Activated effector memory CD4-positive, alpha-beta T cell treated with anti-CD3 and anti-CD28 coated beads, Interleukin-2, amount 50 U/mL, for 16 hours (primary cell): ENCODE measurements at places on chromosomes 16 and 17.

DNA sequence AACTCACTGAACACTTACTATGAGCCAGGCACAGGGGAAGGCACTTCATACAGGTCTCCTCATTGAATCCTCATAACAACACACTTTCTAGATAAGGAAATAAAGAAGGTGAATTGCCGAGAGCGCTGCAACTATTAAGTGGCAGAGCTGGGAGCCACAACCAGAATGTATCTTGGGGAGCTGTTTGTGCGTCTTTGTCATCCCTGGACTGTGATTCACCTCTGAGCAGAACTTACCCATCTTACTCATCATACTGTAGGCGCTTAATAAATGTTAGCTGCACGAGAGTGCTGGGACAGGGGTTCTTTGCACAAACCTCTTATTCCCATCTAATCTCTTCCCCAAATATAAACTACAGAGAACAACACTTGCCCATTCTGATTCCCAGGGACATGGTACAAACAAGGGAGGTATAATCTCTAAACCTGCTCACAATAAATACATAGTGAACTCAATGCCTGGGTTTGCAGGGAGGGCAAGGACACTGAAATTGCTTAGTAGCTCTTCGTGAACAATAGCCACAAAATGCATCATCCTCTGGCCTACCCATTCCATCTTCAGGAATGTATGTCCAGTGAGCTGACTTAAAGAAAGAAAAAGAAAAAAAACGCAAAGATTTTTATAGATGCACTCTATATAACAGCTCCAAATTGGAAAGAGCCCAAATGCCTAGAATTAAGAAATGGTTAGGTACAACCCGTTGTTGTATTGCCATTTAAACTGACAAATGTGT is 43.0 kb downstream of the MYO18A start:
- DNase-seq, result peak; percentile 69

- DNase-seq, result no peak
Measured at GRCh38 chr17:74758848-74759168, 10.4 kb downstream of the NHERF1 start.

DNA sequence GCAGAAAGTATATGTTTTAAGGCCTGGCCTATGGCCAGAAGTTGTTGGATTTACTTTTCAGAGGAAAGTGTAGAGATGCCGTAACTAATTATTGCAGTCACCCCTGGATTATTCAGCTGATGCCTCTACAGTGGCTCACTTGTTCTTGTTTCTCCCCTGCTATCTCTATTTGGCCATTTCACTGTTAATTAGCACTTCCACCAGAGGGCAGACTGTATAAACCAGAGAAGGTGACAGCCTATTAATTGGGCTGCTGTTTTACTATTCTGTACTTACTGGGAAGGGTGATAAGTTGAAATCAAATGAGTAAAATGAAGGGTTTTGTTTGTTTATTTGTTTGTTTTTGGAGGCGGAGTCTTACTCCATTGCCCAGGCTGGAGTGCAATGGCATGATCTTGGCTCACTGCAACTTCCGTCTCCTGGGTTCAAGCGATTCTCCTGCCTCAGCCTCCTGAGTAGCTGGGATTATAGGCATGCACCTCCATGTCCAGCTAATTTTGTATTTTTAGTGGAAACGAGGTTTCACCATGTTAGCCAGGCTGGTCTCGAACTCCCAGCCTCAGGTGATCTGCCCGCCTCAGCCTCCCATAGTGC is 66.0 kb downstream of the CDK12 start:
- DNase-seq, result no peak

GRCh38 chr16:766820-767640 is 6.5 kb downstream of the MSLN start:
- no peak for DNase-seq

DNA sequence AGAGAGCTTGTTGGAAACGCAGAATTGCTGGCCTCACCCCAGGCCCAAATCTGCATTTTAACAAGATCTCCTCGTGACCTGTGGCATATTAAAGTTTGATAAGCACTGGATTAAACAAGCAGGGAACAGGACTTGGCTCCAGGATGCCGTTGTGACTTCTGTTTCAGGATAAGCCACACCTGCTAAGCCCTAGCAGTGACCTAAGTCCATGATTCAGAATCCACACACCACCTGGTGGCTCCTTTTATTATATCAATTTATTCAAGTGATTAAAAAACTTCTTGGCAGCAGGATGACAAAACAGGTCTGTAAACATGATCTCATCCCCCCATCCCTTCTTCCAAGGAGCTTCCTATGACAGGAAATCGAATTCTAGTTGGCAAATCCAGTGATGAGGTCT is 9.1 kb downstream of the NAGPA start:
- DNase-seq, result no peak

DNA sequence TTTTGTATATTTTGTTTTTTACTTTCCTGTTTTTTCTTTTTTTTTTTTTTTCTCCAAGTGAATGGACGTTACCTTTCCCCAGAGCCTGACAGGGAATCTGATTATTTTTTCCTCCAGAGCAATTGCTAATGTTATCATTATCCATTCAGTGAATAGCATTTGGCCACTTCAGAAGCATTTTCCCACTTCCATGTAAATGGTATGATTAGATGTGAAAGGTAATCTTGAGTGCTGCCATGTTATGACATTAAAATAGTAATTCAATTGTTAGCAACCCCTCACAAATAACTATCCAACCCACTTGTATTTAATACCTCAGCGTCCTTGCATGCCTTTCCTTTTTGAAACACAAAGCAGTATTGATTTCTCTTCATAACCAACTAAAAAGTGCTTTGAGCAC is 1243.8 kb downstream of the CDH8 start:
- DNase-seq, result no peak

DNA sequence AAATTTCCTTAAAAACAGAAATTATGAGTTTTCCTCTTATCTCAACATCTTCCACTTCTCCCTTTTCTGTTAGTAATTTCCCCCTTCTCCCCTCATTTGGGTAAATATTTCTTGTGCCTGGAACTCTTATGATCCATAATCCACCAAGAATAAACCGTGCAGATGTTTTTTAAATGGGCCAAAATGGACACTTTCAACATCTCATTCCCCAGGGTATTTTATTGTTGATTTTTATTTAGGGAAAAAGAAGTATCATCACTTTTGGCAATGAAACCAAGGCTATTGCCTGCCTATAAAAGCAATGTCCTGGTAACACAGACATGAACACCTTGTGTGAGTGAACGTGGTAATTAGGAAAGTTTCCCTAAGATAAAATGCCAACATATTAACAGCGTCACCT is 54.6 kb downstream of the IRX6 start:
- no peak for DNase-seq

DNA sequence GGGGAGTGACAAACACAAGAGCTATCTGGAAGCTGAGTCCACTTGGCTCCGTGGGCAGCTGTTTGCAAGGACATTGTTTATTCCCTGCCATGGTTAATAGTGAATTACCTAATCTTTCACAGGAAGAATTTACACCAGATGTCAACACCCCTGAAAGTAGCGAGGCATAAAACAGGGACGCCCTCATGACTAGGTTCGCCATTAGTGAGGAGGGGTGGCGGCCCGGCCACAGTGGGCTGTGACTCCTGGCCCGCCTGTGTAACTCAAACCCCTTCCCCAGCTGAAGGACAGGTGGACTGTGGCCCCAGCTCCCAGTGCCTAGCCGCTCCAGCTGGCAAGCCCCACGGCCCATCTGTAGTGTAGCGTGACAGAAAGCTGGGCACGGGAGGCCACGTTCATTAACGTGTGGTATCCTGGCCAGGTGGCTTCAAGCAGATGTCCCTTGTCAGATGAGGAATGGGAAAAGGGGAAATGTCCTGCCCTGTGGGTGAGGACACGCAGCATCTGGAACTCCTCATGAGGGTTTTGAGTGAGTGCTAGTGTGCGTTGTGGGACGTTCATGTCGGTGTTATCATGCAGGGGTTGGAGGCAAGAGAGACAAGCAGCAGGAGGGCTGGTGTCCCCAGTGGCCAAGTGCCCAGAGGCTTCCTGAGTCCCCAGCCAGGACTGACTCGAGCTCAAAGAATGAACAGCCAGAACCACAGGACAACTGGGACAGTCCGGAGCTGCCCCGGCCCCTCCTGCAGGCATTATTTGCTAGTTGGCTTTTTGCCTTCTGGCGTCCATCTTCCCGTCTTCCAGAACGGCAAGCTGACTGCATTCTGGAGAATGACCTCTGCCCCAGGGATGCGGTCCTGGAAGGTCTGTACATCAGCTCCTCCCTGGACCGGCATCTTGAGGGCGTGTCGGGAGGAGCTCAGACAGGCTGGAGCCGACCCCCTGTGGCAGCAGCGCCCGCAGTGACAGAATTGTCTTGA is 19.2 kb downstream of the KDM8 start:
- no peak for DNase-seq

GRCh38 chr16:67202956-67203493 is 4.1 kb downstream of the ELMO3 start:
- DNase-seq, result no peak

DNA sequence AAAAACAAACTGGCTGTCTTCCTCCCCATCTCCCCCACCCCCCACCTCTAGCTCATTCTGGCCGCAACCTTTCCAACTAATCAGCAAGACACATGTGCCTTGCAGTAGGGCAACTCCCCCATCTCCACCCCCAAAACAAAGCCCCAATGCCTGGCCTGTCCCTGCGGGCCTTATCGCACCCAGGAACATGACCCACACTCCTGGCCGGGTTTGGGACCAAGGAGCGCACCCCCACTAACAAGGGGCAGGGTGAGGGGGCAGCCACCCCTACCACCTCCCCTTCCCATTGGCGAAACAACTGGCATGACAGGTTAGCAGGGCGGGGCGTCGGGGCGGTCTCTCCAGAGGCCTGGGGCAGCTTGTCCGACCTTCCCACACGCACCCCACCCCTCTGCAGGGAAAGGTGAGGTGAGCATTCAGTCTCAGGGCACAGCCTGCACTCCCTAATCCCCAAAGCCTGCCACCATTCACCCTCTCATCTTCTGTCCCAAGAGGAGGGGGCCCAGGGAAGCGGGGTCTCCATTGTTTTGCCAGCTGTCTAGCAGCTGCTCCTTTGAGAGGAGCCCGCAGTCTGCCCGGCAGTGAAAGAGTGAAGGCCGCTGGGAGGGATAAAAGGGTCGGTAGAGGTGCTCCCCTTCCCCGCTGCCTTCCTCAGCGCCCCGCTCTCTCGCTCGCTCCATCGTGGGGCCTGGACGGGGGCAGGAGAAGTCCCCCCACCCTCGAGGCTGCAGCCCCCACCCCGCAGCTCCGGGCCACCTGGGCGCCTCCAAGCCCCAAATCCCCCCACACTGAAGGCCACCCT is 765 bp downstream of the MYO18A start:
- peak; percentile 62 for DNase-seq

DNA sequence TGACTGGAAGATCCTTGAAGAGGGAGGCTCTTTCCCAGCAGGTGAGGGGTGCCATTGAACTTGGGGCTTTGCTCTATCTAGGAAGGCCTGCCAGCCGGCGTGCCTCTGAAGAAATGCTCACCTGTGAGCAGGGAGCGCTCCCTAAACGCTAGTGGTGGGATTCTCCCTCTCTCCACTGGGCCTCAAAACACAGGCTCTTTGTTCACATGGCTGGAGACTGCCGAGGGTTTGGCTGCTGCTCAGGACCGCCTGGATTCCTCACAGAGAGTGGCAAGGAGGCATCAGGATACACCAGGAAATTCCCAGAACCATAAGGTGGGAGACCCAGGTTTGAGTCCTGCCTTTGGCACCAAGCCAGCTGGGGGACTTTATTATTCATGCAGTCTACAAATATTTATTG is 17.6 kb upstream of the TMEM11 start:
- no peak for DNase-seq

GRCh38 chr16:68234188-68235107 is 1.5 kb downstream of the ESRP2 start:
- DNase-seq, result peak; percentile 64

- DNase-seq, result no peak
Measured at GRCh38 chr17:73603971-73604370, 40.3 kb downstream of the SDK2 start.

DNA sequence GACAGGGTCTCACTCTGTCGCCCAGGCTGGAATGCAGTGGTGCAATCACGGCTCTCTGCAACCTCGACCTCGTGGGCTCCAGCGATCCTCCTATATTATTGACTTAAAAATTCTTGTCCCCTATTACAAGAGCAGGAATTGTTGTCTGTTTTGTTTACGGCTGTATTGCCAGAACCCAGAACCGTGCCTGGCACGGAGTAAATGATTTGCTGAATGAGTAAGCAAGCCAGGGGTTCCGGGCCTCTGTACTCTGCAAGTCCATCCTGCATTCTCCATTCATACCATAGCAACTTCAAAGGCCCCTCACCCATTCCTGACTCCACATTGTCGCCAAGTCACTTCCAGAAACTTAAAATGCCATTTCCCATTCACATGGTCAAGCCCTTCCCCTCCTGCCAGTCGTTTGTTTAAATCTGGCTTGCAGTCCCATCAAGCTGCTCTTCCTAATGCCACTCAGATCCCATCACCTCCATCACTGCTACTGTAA is 6.9 kb downstream of the ADCY9 start:
- DNase-seq, result no peak

DNA sequence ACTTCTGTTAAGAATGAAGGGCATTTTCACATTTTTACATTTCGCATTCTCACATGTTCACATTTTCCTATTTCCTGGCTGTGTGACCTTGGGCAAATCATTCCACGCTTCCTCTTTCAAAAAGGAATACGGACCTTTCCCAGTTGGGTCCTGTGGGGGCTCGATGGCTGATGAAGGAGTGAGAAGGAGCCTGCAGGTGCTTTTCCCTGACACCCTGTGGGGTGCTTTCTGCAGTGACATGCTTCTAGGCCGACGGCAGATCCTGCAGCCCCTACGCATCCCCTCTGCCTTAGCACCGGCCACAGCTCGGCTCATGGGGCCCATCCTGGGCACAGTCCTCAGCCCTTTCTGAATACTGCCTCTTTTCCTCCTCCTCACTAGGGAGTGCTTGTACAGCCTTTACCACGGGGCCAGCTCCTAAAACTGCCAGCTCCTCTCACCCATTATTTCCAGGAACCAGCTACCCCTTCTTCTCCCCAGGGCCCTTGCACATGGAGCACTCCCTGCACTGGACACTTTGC is 91.0 kb downstream of the FOXL1 start:
- DNase-seq, result no peak

- no peak for DNase-seq
Measured at GRCh38 chr16:2774161-2774891, 2.8 kb downstream of the ELOB start.
